Upper lobe of left lung (tissue), 6 donors: ENCODE measurements at places on chromosomes 7 and 10.

- no peaks in the 10 kb centered on the region for H3K27me3 ChIP-seq
Measured at GRCh38 chr7:108321359-108321758, 134.9 kb downstream of the NRCAM start.

DNA sequence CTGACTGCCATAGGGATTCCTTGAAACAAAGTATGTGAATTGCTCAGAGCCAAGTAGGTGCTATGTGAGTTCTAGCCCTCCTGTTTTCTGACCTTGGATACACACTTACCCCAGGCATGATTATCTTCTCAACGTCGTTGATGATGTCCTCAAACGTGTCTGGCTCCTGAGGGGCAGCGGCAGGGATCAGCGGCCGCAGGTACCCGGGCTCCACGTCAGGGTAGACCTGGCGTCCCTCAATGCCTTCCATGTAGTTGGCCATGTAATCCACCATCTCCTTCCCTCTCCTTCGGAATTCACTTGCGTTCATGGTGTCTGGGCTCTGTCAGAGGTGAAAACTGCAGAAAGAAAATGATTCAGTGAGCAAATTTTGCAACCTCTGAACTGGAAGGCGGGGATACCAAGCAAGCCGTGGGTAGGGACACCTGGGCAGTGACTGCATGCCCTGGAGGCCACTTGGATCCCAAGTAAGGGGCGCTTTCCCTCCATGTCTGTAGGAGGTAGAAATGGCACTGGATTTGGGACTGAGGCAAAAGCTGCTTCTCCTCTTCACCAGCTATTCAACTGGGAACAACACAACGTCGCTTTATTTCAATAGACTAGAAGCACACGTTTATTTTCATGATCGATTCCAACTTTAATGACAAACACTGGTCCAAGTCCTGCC lies 21.3 kb downstream of the DDC start:
- H3K4me1 ChIP-seq = no peaks in the 10 kb centered on the region
- no peak overlapping the region for H3K27ac ChIP-seq
- no peaks in the 10 kb centered on the region for H3K27me3 ChIP-seq
- no peak overlapping the region for H3K4me3 ChIP-seq

DNA sequence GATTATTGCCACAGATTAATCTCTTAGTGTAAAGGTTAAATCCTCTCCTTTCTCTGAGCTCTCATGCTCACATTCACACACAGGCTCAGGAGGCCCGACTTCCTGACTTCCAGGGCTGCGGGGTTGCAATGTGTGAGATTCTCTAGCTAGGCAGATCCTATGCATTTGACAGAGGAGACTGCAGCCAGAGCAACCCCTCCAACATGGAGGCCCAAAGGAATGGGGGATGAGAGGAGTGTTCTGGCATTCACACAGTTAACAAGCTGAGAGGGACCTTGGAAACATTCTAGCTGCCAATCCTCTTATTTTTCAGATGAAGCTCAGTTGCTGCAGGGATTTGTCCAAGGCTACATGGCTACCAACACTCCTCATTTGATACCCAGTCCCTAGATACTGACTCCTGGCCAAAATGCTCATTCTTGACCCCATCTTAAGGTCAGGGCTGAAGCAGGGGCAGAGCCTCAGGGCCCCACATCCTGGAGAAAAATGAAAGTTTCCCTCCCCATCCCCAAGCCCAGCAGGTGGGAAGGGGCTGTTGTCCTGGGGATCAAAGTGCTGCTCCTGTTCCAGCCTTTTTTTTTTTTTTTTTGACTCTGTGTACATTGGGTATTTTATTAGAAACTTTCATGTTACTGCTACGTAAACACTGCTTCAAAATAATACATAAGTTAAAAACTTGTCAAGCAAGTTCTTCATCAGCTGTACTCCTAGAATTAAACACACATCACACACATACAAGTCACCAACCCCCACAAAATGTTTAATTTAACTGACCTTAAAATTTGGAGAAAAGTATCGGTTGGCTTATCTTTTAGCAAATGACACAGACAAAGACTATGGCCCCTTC lies 325.6 kb downstream of the PLXNA4 start:
- H3K36me3 ChIP-seq = no peaks in the 10 kb centered on the region
- DNase-seq = no peak
- H3K4me1 ChIP-seq = peaks cover 3% of the 10 kb centered on the region
- H3K27me3 ChIP-seq = no peaks in the 10 kb centered on the region
- no peak overlapping the region for H3K27ac ChIP-seq

- H3K36me3 ChIP-seq = peaks cover 46% of the 10 kb centered on the region
- no peak for DNase-seq
- H3K4me3 ChIP-seq = no peak overlapping the region
- H3K27ac ChIP-seq = no peak overlapping the region
- no peaks in the 10 kb centered on the region for H3K27me3 ChIP-seq
Measured at GRCh38 chr7:6167587-6168476, 104.6 kb downstream of the CYTH3 start.

DNA sequence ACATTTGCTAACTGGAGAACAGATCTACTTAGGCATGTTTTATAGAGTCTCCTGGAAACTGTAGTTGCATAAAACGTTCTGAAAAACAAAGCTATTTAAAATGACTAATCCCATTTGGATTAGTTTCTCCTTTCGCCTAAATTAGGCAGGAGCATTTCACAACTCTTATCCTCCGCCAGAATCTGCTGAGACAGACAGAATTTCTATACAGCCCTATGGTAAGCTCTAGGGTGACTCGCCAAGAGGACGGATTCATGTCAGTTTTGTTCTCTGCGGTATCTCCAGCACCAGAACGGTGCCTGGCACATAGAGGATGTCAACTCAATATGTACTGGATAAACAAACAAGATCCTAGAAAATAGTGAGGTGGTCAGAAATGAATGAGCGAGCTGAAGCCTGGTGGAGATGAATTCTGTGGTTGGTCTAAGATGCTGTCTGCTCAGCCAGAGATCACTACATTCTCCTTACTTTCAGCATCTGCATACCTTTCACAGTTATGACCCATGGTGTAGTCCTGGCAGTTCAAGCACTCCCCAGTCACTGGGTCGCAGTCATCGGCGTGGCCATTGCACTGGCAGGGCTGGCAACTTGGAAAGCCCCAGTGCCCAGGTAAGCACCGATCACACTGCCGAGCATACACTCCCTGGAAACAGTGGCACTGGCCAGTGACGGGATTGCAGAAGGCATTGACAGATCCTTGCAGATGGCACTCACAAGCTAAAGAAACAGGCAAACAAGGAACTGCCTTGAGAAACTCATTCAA lies 44.0 kb downstream of the LAMB1 start:
- H3K27ac ChIP-seq = peak overlapping the region; percentile 9
- no peak overlapping the region for H3K4me3 ChIP-seq
- DNase-seq = peak; percentile 20
- no peaks in the 10 kb centered on the region for H3K36me3 ChIP-seq
- H3K27me3 ChIP-seq = no peaks in the 10 kb centered on the region

GRCh38 chr7:103325744-103326143 lies 18.8 kb downstream of the DNAJC2 start:
- H3K4me1 ChIP-seq = no peaks in the 10 kb centered on the region
- no peak overlapping the region for H3K4me3 ChIP-seq
- DNase-seq = no peak
- no peak overlapping the region for H3K27ac ChIP-seq
